ENCODE measurements at places on chromosomes 2 and 18.
A peak's percentile ranks its signal among the peaks of the same experiment; 100 is the strongest.

- no peak for DNase-seq
These were observed 2.9 kb downstream of the UGT1A7 start for GRCh38 chr2:233684640-233685039.

GRCh38 chr2:142557391-142557790, 320.1 kb upstream of the KYNU start:
- DNase-seq: no peak

DNA sequence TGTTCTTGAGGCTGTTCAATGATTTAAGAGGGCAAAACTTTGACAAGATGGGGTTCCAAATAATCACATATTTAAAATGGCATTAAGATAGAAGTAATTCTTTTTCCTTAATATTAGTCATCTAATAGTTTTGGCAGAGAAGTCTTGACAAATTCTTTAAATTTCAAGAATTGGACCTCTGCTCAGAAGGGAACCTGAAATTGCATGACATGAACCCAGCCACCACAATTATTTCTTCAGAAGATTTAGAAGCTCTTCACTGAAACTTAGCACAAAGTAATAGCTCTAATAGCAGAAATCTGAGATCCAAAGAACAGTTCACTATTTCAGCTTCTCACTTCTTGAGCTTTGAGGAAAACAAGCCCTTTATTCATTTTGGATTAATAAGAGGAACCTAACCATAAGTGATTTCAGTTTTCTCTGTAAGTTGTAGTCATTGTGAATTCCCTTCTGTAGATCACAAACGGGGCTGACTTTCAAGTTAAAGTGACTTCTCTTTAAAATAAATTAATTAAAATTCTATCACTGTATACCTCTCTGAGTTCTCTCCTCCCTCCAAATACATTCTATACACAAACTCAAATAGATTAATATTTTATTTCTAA, 100.6 kb upstream of the ITGA4 start:
- DNase-seq: no peak

- DNase-seq: no peak
These were observed 68.3 kb upstream of the ACYP2 start for GRCh38 chr2:54047091-54047490.

- peak; percentile 33 for DNase-seq
These were observed 284.1 kb downstream of the TRIB2 start for GRCh38 chr2:13000664-13001363.

- DNase-seq: no peak
These were observed 3.9 kb upstream of the IL1R2 start for GRCh38 chr2:101987832-101988231.

DNA sequence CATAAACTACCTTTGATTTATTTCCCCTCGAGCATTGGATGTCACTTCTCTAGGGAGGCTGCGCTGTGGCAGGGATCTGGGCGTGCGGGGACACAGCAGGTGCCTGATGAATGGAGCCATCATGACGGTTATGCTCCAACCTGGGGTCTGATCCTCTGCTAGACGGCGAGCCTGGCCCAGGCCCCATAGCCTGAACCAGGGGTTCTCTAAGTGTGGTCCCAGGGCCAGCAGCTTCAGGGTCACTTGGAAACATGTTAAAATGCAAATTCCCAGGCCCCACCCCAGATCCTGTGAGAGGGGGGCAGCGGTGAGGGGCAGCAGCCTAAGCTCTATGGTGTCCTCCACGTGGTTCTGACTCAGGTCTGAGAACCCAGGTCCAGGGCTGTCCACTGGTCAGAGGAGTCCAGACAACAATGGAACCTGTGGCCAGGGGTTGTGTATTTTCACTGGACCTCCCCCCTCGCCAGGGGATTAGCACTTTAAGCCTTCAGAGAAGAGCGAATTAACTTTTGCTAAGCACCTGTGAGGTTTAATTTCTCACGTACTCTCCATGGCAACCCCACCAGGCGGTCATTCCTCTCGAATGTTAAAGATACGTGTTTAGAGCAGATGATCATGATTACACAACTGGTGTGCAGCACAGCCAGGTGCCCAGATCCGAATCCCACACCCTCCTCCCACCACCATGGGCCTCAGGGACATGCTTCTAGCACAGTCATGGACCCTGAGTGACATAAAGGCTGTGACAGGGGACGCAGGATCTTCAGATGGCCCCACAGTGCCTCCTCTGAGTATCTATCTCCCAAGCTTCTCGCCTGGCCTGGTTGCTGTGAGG, 1.6 kb upstream of the ARHGEF4 start:
- DNase-seq: no peak

GRCh38 chr18:48018851-48019250, 88.4 kb upstream of the SMAD2 start:
- no peak for DNase-seq

DNA sequence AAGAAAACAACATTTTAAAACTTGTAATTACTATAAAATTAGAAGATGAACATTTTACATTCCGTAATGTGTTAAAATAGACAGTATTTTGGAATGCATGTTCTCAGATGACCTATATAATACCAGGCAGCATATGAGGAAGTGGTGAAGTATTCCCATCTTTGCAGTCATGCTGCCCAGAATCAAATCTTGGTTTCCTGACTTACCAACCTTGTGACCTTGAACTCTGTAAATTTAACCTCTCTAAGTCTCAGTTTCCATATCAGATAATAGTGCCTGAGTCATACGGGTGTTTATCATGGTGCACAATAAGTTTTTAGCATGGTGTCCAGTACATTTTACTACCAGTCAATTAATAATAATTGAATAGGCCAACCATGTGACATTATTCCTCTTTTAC, 7.3 kb upstream of the GALM start:
- no peak for DNase-seq

DNA sequence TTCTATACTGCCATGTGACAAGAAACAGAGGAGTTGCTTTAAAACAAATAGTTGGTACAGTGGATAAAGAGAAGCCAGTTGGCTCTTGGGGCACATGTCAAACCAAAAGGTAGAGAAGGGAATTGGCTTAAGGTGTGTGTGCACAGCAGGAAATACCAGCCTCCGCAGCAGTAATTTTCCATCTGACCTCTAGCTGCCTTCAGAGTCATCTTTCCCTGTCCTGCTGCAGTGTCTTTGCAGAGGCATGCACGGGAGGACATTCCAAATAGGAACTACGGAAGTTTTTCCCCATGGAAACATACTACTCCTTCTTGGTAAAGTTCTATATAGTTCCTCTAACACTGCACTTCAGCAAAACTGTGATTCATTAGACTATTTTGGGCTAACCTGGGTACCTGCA, 99.5 kb downstream of the RAB3GAP1 start:
- DNase-seq: no peak

- no peak for DNase-seq
These were observed 168.4 kb upstream of the HAAO start for GRCh38 chr2:42960842-42961180.

DNA sequence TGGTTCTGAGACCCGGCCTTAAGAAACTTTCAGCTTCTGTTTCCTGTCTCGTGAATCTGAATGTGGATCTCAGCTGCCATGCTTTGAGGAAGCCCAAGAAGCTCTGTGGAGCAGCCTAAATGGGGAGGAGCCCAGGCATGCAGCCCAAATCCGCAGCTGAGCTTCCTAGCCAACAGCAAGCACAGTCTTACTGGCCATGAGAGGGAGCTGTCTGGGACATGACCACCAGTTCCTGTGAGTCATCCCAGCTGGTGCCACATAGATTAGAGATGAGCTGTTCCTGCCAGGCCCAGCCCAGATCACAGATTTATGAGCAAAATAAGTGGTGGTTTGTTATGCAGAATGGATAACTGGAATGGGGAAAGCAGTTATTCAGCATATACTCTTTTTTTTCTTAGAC, 224.4 kb upstream of the APCDD1 start:
- DNase-seq: no peak

DNA sequence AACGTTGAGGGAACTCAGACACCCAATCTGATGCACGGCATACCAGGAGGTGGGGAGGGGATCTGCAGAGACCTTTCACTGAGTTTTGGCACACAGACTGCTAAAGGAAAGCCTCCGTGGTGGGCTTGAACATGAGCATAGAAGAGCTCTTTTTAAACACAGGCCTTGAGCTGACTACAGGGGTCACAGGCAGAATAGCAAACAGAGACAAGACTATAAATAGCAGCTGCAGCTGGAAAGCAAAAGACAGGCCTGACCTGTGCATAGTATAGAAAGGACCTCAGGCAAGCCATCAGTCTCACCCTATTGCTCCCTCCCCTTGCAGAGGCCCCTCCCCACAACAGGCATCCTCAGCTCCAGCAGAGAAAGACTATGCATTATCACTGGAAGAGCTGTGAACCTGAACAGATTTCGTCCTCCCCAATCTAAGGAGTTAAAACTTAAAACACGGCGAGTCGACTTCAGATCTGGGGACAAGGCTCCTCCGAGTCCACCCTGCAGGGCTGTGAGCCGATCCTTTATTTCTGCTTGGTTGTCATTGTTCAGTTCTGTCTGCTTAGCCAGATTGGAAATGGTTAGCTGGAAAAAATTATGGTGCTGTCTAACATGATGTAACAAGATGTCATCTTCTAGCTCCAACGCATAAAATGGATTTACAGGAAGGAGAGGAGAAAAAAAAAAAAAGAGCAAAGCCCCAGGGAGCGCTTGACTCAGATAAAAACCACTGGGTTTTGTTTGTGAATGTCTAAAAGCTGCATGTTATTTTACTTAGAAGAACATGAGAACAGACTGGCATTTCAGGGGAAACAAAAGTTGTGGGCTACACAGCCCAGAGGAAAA, 25.2 kb upstream of the LCLAT1 start:
- no peak for DNase-seq
